ENCODE measurements at places on chromosomes 1 and 21.

DNA sequence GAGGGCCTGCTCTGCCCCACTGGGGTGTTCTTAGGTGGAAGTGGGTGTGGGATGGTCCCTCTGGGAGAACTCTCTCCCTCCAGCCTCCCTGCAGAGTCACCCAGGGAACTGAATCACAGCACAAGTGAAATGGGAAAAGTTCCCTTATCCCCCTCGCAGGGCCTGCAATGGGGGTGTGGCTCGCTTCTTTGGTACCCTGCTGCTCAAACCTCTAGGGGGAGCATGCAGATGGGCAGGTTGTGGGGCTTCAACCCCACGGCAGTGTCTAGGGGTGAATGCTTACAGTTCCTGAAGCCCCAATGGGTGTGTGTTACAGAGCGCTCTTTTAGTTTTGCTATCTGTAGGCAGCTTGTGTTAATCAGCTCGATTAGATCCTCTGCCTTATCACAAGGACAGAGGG, 59.0 kb upstream of the TINAGL1 start:
- no peak for DNase-seq

- DNase-seq, result peak; percentile 46
Observed at GRCh38 chr1:20194757-20195461, 8.6 kb upstream of the PLA2G2C start.

DNA sequence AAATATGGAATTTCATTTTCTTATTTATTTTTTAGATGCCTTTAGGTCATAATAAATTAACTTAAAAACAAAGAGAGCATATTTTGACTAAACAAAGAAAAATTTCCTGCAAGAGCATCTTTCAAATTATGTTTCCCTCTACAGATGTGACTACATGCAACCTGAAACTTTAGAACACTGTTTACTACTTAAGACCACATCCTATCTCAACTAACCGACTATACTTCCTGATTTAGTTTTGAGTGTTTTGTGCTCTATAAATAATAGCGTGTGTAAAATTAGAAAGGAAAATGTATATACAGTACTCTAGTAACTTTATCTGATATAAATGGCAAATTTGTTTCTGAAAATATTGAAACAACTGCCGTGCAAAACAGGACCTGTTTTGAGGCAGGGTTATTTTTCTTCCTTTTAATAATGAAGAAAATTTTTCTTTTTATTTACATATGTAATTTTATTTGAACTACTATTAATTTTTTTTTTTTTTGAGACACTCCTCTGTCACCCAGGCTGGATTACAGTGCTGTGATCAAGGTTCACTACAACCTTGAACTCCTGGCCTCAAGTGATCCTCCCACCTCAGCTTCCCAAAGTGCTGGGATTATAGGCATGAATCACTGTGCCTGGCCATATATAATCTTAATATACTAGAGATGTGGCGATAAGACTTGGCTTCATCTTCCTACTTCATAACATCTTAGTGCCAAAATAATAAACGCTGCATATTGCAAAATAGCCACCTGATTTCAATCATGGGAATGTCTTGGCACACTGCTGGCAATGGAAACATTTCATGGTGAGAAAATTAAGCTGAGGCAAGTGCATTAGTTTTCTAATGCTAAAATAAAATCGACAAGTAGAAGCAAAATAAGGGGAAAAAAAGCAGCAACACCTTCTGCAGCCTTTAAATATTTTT, 12.3 kb downstream of the ZRANB2 start:
- no peak for DNase-seq

- no peak for DNase-seq
Observed at GRCh38 chr1:36300526-36300925, 5.6 kb upstream of the SH3D21 start.

GRCh38 chr1:31238986-31239613, 587 bp downstream of the NKAIN1 start:
- no peak for DNase-seq

DNA sequence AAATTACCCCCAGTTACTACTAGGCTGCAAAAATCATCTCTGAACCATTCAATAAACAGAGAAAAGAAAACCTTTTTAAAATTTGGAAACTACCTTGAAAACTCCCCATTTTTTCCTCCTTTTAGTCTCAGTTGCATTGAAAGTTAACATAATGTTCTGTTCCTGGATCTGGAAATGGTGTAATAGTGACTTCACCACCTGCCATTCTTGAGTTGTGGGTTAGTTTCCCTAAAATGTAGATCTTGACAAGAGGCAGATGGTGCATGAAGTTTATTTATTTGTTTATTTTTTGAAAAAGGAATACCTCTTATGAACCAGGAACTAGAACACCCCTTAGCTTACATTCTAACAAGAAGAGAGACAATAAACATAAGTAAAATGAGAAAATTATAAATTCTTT, 72.8 kb downstream of the ATF6 start:
- no peak for DNase-seq

DNA sequence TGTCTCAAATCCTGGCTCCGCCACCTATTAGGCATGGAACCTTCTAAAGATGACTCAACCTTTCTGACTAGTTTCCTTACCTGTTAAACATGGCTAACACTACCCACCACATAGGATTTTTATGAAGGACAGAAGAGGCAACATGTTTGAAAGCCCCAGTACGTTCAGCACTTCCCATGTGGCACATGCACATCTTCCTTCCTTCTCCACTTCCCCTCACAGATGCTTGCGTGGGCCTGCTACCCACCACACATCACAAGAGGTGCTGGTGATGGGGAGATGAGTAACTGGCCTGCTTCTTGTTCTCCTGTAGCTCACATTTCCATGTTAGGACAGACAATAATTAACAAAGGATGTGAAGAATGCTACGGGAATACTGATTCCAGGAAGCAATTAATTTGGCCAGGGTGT, 7.1 kb downstream of the ZBTB21 start:
- no peak for DNase-seq

DNA sequence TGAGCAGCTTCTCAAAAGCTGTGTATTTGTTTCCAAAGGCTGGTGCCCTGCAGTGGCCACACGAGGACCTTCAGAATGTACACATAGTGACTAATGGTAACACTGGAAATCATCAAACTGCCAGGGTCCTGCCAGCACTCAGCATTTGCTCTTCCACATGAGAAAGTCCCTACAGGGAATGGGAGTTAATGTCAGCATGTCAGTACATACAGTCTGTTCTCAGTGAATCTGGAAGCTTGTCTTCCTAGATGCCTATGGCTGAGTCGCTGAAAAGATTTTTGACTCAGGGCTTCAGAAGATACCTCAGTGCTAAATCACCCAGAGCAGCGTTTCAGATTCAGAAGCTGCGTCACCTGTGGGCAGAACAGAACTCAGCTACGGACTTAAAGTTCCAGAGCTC, 108.2 kb downstream of the CDC7 start:
- no peak for DNase-seq

All from stimulated activated CD8-positive, alpha-beta memory T cell treated with anti-CD3 and anti-CD28 coated beads, Interleukin-7, amount 100 ng/mL, for 48 hours (primary cell).